ENCODE measurements at places on chromosomes 5 and 9. TPM values are rescaled to one million over a fixed set of nuclear protein-coding genes. Genes with fewer than 3 reads are reported as not detected.

Gene PRRX2
- total RNA-seq = 0.38 TPM

Gene PHYHD1
- total RNA-seq = 20.7 TPM

Gene OLFML2A
- 6.0 TPM for total RNA-seq

Gene UBE2QL1
- 0.13 TPM for total RNA-seq

Gene NME5
- 4.3 TPM for total RNA-seq

Gene C9orf72
- total RNA-seq = 3.6 TPM

Gene TIMD4
- total RNA-seq = 0.50 TPM

Gene RXFP3
- 0.09 TPM for total RNA-seq

Gene NPDC1
- total RNA-seq = 31.5 TPM

GRCh38 chr9:8036914-8037524 is 237.4 kb upstream of the DMAC1 start:
- no peak overlapping the region for H3K27ac ChIP-seq
- no peaks in the 10 kb centered on the region for H3K4me1 ChIP-seq
- H3K36me3 ChIP-seq = no peaks in the 10 kb centered on the region
- H3K4me3 ChIP-seq = no peak overlapping the region
- H3K27me3 ChIP-seq = no peaks in the 10 kb centered on the region

- H3K4me3 ChIP-seq = no peak overlapping the region
- H3K4me1 ChIP-seq = no peaks in the 10 kb centered on the region
- H3K27ac ChIP-seq = no peak overlapping the region
- DNase-seq = peak; percentile 22
Measured at GRCh38 chr9:75378036-75378435, 289.7 kb downstream of the OSTF1 start.

GRCh38 chr5:31417512-31417911 is 114.4 kb downstream of the DROSHA start:
- no peaks in the 10 kb centered on the region for H3K4me1 ChIP-seq
- H3K27ac ChIP-seq = no peak overlapping the region
- no peak overlapping the region for H3K4me3 ChIP-seq
- no peaks in the 10 kb centered on the region for H3K36me3 ChIP-seq
- no peaks in the 10 kb centered on the region for H3K27me3 ChIP-seq

DNA sequence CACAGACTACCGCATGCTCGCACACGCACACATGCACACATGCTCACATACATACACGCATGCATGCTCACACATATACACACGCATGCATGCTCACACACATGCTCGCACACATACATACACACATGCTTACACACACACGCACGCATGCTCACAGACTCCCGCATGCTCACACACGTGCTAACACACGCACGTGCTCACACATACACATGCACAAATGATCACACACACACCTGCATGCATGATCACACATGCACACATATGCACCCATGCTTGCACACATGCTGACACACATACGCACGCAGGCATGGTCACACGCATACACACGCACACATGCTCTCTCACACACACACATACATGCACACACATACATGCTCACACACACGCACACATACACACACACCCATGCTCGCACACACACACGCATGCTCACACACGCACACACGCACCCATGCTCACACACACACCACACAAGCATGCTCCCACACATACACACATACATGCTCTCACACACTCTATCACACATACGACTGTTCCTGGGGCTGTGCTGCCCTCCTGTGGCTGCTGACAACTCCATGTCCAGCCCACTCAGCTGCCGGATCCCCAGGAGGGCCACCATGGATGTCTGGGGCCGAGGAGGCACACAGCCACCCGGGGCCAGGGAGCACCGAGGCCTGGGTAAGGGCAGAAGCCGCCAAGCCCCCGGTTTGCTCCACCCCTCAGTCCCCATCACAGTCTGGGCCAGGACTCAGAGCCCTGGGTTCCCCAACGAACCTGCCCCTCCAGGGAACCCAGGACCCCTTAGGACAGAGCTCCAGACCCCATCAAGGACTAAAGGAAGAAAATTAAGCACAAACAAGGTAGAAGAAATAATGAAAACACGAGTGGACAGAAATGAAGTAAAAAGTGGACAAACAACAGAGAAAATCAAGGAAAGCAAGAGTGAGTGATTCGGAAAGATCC is 31.4 kb upstream of the EGFL7 start:
- no peak overlapping the region for H3K27ac ChIP-seq
- H3K4me3 ChIP-seq = no peak overlapping the region
- peaks cover 28% of the 10 kb centered on the region for H3K4me1 ChIP-seq
- no peaks in the 10 kb centered on the region for H3K36me3 ChIP-seq
- peak; percentile 82 for DNase-seq

DNA sequence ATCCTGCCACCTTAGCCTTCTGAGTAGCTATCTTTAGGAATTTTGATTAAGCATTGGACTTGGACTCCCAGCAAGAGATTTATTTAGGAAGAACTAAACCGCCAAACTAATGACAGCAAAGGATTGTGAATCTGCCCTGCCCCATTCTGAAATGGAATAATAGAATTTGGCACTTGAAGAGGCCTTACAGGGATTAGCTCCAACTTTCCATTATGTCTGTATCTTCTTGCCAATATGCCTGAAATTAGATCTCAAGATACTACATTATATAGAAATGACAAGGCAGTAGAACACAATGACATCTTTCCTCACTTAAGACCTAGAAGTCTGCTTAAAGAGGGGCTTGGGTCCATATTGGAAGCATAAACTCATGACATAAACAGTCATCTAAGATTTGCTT is 77.0 kb upstream of the DPYSL3 start:
- H3K4me3 ChIP-seq = no peak overlapping the region
- H3K4me1 ChIP-seq = no peaks in the 10 kb centered on the region
- no peaks in the 10 kb centered on the region for H3K36me3 ChIP-seq
- no peak for DNase-seq
- no peaks in the 10 kb centered on the region for H3K27me3 ChIP-seq

DNA sequence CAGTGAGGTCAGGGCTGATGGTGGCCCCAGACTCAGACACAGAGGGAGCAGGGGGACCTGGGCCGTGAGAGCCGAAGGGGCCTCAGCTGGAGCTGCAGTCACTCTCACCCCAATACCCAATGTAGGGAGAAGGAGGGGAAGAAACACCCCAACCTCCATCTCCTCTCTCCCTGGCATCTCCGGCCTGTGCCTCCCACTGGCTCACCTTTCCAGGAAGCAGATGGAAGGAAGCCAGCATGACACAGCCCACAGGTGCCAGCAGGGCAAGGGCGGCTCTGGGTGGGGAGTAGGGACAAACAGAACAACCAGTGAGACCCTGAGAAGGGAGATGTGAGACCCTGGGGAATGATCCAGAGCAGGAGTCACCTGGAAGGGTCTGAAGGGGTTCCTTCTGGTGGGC is 3.0 kb upstream of the CRB2 start:
- H3K27me3 ChIP-seq = no peaks in the 10 kb centered on the region
- no peaks in the 10 kb centered on the region for H3K4me1 ChIP-seq
- H3K4me3 ChIP-seq = no peak overlapping the region
- no peaks in the 10 kb centered on the region for H3K36me3 ChIP-seq
- DNase-seq = no peak

GRCh38 chr9:18361646-18362045 is 112.3 kb upstream of the ADAMTSL1 start:
- no peaks in the 10 kb centered on the region for H3K36me3 ChIP-seq
- H3K4me3 ChIP-seq = no peak overlapping the region
- H3K27ac ChIP-seq = no peak overlapping the region
- no peaks in the 10 kb centered on the region for H3K27me3 ChIP-seq
- no peak for DNase-seq

GRCh38 chr5:131068893-131069643 is 96.0 kb downstream of the HINT1 start:
- H3K4me1 ChIP-seq = no peaks in the 10 kb centered on the region
- no peaks in the 10 kb centered on the region for H3K27me3 ChIP-seq
- DNase-seq = no peak
- no peaks in the 10 kb centered on the region for H3K36me3 ChIP-seq

DNA sequence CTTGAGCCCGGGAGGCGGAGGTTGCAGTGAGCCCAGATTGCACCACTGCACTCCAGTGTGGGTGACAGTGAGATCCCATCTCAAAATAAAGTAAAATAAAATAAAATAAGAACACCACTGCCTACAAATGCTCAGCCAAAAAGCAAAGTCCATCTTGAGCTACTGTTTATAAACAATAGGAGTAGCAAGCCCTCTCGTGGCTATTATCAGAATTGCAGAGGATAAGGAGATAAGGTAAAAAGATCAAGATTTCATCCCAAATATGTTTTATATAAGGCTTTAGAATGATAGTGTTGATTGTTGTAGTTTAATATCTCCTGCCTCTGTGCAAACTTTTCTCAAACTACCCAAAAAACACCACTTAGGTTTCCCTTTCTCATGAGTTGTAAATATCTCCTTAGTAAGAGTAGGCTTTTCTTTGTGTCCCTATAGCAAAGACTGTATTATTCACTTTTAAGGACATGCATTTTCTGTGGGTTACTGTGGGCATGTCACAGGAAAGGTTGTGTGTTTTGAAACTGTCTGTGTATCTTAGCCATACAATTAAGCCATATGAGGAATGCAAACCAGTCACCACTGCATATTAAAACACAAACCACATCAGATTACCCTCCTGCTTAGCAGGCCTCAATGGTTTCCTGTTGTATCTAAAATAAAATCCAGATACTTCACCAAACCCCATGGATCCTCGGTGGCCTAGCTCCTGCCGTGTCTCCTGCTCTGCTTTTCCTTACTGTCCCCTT is 31.8 kb upstream of the CKS2 start:
- no peaks in the 10 kb centered on the region for H3K27me3 ChIP-seq
- DNase-seq = no peak

- no peak overlapping the region for H3K27ac ChIP-seq
- H3K27me3 ChIP-seq = no peaks in the 10 kb centered on the region
- H3K36me3 ChIP-seq = no peaks in the 10 kb centered on the region
- peaks cover 3% of the 10 kb centered on the region for H3K4me1 ChIP-seq
- DNase-seq = no peak
Measured at GRCh38 chr5:143340891-143341685, 62.4 kb downstream of the NR3C1 start.

DNA sequence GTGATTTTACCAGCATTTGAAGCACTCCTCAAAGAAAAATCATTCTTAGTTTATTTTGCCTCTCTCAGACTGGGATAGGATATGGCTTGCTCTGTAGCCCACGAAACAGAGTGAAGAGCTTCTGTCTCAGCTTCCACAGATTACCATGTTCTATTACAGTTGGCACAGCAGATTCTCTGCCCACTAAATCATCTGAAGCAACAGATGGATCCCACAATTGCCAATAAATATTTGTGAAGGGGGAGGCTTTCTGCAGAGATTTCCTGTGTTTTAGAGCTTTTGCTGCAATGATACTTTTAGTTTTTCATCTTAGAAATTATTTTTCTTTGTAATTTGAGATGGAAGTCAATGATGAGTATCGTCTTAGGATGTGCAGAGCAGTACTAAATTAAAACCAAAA is 12.3 kb upstream of the MAP3K1 start:
- peaks cover 7% of the 10 kb centered on the region for H3K4me1 ChIP-seq
- H3K27me3 ChIP-seq = no peaks in the 10 kb centered on the region
- H3K4me3 ChIP-seq = no peak overlapping the region
- no peak for DNase-seq
- H3K36me3 ChIP-seq = no peaks in the 10 kb centered on the region
- no peak overlapping the region for H3K27ac ChIP-seq

DNA sequence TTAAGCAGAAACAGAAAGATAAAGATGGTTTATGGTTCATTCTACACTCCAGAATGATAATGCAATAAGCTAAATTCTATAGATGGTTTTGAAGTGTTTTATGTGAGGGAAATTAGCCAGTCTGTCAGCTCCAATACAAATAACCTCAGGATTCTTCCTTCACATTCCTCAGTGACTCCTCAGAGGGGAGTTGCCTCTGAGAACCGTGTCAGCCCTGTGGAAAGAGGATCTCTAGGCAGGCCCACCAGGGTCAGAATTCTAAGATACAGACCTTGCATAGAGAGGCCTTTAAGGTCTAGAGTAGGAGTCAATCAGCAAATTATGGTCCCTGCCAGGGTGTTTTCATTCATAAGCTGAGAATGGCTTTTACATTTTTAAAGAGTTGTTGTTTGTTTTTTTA is 26.6 kb downstream of the RUSC2 start:
- peak overlapping the region; percentile 80 for H3K27ac ChIP-seq
- peaks cover 32% of the 10 kb centered on the region for H3K4me1 ChIP-seq
- no peaks in the 10 kb centered on the region for H3K27me3 ChIP-seq
- no peak for DNase-seq

DNA sequence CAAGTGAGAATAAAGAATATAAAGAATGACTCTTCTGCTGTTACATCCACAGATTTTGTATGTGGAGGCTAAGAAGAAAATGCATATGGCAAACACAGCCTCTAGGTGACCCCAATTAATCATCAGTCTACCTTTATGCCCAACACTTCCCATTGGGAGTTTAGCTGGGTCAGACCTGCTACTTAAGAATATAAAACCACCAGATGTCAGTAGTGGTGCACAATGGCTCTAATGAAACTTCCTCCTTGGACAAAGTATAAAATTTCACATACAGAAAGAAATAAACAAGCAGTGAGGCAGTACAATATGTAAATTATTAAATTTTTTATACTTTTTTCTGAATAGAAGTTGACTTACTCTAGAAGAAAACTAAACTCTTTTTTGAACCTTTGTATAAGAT is 539.9 kb downstream of the BRINP1 start:
- H3K27ac ChIP-seq = no peak overlapping the region
- no peaks in the 10 kb centered on the region for H3K36me3 ChIP-seq
- H3K4me3 ChIP-seq = no peak overlapping the region
- H3K4me1 ChIP-seq = no peaks in the 10 kb centered on the region

DNA sequence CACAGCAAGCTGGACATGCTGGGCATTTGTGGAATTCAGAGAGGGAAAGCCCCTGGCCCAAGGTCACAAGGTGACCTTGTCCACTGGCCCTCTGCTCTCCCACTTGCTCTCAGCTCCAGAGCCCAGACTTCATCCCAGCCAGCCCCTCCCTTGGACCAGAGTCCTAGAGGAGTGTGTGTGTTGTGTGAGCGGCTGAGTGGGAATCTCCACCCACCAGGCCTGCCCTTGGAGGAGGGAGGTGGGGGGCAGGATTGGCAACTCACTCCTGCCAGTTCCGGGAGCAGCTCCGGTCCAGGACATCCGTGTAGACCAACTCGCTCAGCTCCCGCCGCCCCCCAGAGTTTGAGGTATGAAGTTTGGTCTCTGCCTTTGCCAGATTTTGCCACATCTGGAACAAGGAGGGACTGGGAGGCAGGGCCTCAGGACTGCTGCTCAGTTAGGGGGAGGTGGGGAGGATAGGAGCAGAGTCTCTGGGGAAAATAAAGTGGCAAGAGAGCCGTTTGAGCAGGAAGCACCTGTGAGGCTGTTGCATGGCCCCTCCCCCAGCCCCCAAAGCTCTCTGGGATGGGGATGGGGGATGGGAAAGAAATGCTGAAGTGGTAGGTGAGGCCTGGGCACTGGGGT is 1.4 kb downstream of the MZB1 start:
- no peaks in the 10 kb centered on the region for H3K27me3 ChIP-seq
- no peaks in the 10 kb centered on the region for H3K4me1 ChIP-seq
- no peak overlapping the region for H3K27ac ChIP-seq
- peak overlapping the region; percentile 9 for H3K4me3 ChIP-seq
- H3K36me3 ChIP-seq = no peaks in the 10 kb centered on the region

GRCh38 chr9:18478501-18479361 is 4.8 kb downstream of the ADAMTSL1 start:
- no peak overlapping the region for H3K4me3 ChIP-seq
- DNase-seq = no peak
- no peaks in the 10 kb centered on the region for H3K27me3 ChIP-seq

Data from pancreas (tissue), 10 donors.